Stimulated activated CD8-positive, alpha-beta memory T cell treated with anti-CD3 and anti-CD28 coated beads, Interleukin-12 subunit alpha, Interleukin-12 subunit beta, amount 100 ng/mL, for 1 hour (primary cell): ENCODE measurements at places on chromosomes 2 and 18.

DNA sequence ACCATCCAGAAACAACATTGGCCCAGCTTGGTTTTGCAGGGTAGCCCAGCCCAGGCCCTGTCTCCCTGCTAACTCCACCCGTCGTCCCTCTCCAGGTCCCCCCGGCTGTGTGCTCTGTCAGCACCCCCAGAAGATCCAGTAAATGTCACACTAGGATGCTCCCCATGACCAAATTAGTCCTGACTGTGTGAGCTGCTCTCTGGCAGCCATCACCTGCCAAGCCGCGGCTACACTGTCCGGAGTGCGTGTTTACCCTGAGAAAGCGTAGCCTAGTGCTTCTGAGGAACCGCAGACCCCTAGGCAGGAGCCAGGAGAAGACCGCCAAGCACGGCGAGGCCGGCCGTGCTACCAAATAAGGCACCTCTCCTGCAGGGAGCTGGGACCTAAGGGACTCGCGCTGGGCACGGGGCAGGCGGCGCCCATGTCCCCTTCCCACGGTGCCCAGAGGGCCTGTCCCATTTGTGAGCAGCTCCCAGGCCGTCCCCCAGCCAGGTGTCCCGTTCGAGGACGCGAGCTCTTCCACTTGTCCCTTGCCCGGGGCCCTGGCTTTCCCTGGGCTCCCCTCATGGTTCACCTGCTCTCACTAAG lies 849.9 kb downstream of the RNF144A start:
- DNase-seq, result no peak

DNA sequence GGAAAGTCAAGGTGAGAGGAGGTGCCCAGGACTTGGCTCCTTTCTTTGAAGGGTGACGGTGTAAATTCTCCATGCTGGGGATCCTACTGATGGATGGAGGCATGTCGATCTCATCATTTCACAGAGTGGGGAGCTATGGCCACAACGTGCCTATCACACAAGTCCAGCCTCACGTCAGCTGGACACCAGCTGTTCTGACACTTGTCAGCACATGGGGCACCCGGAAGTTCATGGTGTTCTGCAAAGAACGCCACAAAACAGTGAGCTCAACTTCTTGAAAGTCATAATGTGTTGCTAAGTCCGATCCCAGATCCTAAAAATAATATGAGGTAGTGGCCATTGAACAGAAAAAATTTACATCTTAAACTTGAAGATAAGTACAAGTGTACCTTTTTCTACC lies 12.3 kb downstream of the PAX8 start:
- DNase-seq, result no peak

DNA sequence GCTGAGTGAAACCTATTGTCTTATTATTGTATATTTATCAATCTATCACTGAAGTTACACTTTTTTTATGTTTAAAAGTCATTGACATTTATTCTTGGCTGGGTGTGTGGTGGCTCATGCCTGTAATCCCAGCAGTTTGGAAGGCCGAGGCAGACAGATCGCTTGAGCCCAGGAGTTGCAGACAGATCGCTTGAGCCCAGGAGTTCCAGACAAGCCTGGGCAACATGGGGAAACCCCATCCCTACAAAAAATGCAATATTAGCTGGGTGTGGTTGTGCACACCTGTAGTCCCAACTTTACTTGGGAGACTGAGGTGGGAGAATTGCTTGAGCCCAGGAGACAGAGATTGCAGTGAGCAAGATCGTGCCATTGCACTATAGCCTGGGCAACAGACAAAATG lies 97.8 kb downstream of the EPC2 start:
- no peak for DNase-seq

- DNase-seq, result no peak
Measured at GRCh38 chr2:8710951-8711350, 29.1 kb downstream of the ID2 start.

- no peak for DNase-seq
Measured at GRCh38 chr2:134774786-134775641, 56.2 kb upstream of the TMEM163 start.

GRCh38 chr2:37771600-37772088 lies 100.2 kb upstream of the CDC42EP3 start:
- DNase-seq, result no peak

- DNase-seq, result no peak
Measured at GRCh38 chr2:88903749-88904353, 212.4 kb downstream of the RPIA start.

DNA sequence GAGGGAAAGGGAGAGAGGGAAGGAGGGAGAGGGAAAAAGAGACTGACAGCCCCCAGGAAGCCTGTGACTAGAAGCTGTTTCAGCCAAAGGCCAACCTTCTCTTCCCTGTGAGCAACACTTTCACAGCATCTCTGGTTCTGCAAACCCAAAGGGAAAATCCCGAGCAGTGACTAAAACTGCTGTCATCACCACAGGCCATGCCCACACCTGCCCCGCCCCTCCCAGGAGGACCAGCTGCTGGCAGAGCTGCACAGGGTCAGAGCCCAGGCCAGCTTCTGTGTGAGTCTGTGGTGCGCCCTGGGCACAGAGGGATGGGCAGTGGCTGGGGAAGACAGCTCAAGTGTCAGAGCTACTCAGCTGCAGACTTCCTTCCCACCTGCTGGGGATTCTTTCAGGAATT lies 64.9 kb upstream of the OTOS start:
- no peak for DNase-seq

GRCh38 chr18:24915547-24915946 lies 436.4 kb downstream of the ZNF521 start:
- DNase-seq, result no peak

GRCh38 chr2:39281391-39281790 lies 37.6 kb upstream of the CDKL4 start:
- no peak for DNase-seq

DNA sequence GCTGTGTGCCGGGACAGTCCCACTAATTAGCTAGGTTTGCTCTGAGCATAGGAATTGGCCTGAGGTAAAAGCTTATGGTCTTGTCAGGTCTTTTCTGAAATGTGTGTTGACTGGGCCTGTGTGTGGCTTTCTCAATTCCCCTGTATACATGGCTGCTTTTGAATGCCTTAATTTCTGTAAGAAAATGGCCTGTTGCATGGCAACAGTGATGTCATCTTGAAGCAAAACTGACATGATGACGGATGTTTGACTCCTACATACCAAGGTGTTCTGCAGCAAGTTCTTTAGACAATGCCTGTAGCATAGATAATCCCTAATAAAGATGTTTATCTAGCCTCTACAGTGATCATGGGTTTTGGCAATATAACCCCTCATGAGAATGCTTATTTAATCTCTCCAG lies 198.5 kb downstream of the OTX1 start:
- no peak for DNase-seq

DNA sequence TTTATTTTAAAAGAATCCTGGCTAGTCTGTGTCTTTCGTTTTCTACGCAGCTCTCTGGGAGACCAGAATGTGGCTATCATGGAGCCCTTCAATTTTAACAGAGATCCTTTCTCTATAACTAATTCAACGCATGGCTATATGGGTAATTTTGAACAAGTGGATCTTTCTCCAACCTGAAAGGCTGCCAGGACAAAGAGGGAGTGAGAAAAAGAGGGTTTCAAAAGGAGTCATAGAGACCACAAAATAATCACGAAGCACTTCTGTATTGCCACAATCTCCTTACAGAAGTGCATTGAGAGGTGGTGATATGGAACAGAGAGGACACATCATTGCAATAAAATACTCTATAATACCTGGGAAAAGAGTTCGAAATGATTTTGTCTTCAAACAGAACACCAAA lies 21.7 kb upstream of the CDH2 start:
- no peak for DNase-seq

DNA sequence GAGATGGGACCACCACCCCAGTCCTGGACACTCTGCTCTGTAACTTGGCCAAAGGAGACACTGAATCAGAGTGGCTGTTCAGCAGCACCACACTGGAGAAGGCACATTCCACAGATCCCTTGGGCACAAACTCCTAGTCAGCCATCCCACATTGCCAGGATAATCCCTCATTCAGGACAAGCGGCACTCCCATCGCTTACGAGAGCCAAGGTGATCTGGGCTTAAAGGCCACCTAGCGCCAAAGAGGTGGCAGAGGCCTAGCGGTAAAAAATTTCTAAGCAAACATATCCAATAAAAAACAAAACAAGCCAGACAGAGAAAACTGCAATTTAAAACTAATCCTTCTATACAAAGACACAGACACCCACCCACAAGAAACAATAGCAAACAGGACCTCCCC lies 62.2 kb downstream of the EPB41L3 start:
- no peak for DNase-seq

- DNase-seq, result no peak
Measured at GRCh38 chr18:76505614-76506013, 10.6 kb upstream of the ZNF516 start.

DNA sequence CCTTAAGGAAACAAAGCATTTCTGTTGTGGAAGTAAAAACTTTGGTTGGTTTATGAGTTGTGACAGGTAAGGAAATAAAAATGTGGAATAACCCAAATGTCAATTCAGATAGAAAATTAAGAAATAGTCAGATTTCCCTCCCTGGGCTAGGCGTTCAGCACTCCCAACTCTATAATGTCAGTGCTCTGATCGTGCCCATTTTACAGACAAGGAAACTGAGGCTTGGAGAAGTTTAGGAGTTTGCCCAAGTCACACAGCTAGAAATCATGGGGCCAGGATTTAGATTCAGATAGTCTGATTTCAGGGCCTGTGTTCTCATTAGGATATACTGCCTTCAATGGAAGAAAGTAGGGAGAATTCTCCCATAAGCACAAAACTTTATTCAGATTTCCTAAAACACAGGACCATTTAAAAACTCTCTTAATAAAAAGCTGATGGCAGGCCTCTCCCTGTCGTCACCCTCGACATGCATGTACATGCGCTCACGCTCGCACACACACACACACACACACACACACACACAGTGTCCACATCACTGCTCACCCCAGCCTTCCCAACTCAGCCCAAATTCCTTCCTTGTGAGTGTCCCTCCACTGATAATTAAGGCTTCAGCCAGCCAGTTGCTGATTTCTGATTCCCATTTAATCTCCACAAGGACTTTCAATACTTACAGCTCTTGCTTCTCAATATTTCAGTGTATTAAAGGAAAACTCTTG lies 49.1 kb upstream of the SLC14A2 start:
- DNase-seq, result no peak

DNA sequence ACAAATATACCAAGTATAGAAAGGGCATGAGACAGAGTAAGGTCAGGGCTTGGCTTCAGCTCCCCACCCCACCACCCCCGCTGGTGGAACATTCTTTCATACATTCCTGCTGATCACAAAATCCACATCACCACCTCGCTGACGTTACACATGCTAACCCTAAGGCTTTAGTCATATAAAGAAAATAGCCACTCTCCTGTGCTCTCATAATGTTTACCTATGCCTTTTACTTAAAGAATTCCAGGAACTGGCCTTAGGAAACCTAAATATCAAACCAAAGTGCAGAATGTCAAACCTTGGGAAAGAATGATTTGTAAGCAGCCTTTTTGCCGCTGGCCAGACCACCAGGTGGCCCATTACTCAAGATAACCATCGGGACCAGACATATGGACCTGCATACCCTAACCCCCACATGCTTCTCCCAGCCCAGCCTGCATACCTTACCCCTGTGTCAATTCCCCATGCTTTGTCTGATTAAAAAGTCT lies 136.3 kb upstream of the SLC39A10 start:
- no peak for DNase-seq

GRCh38 chr2:28662044-28662443 lies 89.6 kb upstream of the PPP1CB start:
- no peak for DNase-seq

- DNase-seq, result no peak
Measured at GRCh38 chr2:217966423-217967070, 36.2 kb downstream of the TNS1 start.

DNA sequence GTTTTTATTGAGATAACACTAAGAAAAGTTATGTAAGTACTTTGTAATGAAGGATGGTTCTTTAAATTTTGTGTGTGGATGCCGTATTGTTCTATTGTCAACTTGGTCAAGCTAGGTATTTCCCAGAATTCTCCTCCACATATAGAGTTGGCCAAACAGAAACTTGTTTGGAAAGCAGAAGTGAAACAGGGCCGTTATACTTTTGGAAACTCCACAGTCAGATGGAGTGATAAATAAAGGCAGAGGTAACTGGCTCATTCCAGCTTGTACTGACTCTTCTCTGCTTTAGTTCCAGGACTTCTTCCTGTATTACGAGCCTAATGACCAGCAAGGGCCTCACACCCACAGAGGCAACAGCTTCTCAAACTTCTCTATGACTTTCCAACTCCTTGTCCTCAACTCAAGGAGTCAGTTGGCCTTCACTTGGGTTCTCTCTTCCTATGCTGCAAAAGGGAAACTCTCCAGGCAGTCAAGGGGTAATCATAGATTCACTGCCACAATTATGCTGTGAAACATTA lies 16.4 kb upstream of the STARD7 start:
- no peak for DNase-seq

- no peak for DNase-seq
Measured at GRCh38 chr2:239935789-239936758, 89.1 kb downstream of the NDUFA10 start.
